Thyroid gland (tissue), 4 donors: ENCODE measurements at places on chromosomes 6 and 20.

DNA sequence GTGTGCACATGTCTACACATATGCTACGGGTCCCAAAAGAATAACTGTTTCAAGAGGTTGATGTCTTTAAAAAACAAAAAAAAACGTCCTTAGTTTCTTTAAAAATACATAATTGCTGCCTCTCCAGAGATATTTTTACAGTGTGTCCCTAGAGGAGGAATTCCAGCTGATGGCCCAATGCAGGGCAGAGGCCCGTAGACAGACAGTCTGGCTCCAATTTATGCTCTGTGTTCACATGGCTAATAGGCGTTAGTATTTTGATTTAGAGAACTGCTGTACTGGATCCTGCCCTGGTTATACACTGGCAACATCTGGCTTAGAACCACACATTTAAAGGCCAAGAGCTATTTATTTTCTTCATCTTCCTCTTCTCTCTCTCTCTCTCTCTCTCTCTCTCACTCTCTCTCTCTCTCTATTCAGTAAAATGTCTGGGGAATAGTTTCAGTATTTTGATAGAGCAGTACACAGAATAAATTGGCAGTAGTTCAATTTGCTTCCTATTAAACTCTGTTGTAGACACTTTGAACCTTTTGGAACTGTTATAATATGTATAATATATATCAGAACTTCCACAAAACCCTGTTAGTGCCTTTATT lies 260.6 kb downstream of the EYA4 start:
- no peak for DNase-seq

GRCh38 chr6:43180985-43181384 lies 1.0 kb upstream of the CUL9 start:
- DNase-seq, result no peak

DNA sequence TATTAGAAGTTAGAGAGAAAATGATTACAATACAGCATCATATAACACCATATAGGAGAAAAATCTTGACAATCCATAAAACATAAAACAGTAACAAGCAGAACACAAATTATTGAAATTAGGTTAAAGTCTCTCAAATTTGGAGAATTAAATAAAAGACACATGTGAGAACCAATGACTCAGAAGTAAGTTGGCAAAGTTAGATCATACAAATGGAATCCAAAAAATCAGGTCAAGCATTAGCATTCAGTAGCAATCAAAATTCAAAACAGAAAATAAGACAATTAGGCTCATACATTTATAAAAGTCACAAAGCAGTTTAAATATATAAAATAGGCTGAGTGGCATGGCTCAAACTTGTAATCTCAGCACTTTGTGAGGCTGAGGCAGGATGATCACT lies 775.6 kb downstream of the PHF3 start:
- DNase-seq, result no peak

DNA sequence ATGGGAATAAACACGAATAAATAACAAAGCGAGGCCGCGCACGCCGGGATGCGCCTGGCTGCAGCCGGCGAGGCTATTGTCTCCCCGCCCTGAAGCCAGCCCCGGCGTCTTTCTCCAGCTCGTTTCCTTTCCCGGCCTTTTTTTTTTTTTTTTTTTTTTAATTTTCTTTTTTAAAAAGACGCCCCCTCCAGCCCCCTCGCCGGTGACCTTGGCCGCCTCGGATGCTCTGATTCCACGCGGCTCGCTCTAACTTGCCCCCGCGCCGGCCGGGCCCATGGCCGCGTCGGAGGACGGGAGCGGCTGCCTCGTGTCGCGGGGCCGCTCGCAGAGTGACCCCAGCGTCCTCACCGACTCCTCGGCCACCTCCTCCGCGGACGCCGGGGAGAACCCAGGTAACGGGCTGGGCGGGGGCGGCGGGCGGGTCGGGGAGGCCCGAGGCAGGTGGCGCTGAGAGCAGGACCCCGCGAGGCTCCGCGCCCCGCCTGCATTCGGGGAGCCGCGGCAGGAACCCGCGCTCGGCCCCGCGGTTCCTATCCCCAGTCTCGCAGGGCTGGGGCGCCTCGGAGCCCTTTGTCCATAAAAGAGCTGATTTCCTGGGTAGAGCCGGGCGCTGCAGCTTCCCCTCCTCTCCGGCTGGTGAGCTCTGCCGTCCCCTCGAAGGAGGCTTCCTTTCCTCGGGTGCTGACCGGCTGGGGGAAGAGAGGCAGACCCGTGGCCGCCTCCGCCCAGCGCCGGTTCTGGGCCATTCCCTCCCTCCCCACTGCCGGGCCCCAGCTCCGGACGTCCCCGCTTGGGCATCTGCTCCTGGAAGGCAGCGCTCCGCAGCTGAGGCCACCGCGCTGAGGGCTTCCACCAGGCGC lies 631 bp downstream of the PHACTR3 start:
- DNase-seq, result no peak

GRCh38 chr20:32301719-32302506 lies 24.5 kb downstream of the KIF3B start:
- DNase-seq, result no peak

- DNase-seq, result no peak
Measured at GRCh38 chr6:156280065-156280464, 497.1 kb upstream of the ARID1B start.

GRCh38 chr20:23441850-23442313 lies 2.4 kb downstream of the CSTL1 start:
- DNase-seq, result peak; percentile 35

DNA sequence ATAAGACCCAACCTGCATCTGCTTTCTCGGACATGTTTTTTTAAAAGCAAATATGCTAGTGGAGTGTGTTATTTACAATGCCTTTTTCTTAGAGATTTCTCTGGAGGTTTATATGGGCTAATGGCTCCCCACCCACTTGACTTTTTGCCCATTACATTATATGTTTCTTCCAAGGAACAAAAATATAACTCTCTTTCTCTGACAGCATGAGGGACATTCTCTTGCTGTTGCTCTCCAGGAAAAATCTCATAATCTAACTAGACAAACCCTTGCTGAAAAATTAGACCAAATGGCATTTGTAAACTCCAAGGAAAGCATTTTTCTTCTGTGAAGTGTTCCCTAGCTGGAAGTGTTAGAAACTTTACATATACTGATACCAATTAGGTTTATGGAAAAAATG lies 213.7 kb downstream of the PRL start:
- DNase-seq, result no peak

DNA sequence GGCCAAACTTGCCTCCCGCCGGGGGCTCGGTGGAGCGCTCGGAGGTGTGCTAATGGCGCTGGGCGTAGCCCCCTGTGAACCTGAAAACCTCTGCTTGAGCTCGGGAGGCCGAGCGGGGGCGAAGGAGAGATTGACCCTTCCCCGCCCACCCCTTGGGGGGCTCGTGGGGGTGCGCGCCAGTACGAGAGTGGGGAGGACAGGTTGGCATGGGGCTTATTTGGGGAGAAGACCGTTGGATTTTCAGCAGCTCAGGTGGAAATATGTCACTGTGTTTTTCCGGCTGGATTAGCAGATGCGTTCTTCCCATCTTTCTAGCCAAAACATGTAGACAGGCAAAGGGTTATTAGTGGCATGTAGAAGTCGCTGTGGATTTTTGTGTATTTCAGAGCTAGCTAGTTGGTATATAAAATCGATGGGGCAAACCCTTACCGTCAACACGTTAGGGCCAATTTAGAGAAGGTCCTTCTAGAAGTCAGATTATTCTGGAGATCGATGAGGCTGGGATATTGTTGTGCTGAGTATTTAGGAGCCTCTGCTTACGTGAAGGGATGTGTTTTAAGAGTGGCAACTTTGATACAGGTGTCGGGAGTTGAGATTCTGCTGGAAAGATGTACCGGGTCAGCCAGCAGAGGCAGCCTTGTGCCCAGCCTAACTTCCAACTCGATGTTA lies 525 bp downstream of the NCOA7 start:
- peak; percentile 40 for DNase-seq

DNA sequence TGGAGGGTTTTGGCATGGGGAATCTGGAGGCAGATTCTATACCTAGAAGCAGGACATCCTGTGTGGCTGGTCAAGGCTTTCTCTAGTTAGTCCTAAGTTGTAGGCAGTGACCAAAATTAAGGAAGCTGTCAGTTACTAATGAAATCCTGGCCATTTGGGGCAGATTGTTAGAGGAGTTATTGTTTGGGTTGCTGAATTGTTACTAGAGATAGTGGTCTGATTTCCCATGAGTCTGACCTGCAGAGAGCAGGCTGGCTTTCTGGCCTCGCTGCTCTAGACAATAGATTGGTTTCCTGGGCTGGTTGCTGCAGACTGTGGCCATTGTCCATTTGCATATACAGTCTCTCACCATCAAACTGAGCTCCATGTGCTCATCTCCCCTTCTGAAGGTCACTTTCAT lies 205.0 kb upstream of the SASH1 start:
- no peak for DNase-seq

- no peak for DNase-seq
Measured at GRCh38 chr6:5481033-5481432, 219.7 kb downstream of the FARS2 start.

DNA sequence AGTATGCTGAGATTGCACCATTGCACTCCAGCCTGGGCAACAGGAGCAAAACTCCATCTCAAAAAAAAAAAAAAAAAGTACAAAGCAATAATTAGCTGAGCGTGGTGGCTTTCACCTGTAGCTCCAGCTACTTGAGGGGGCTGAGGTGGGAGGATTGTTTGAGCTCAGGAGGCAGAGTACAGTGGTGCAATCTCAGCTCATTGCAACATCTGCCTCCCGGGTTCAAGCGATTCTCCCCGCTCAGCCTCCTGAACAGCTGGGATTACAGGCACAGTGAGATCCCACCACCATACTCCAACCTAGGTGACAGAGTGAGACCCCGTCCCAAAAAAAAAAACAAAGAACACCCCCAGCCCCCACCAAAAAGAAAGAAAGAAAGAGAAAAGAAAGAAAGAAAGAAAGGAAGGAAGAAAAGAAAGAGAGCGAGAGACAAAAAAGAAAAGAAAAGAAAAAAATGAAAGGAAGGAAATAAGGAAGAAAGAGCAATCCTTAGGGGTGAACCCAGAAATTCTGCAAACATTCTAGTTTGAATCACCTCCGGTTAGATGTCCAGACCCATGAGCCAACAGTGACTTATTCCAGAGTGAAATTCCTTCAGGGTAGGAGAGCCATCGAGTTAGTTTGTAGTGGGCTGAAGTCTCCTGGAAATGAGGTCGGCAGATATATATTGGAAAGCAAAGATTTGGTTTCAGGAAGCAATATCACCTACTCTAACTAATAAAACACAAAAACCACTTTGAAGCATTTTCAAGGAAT lies 3.2 kb upstream of the RIPOR3 start:
- DNase-seq, result no peak

- DNase-seq, result no peak
Measured at GRCh38 chr6:62775427-62776022, 435.7 kb upstream of the FKBP1C start.

- DNase-seq, result no peak
Measured at GRCh38 chr20:49814057-49814694, 1.5 kb downstream of the SLC9A8 start.

GRCh38 chr6:51365566-51365965 lies 546.9 kb downstream of the TFAP2B start:
- DNase-seq, result no peak

- no peak for DNase-seq
Measured at GRCh38 chr6:149323925-149324324, 6.4 kb downstream of the TAB2 start.

- no peak for DNase-seq
Measured at GRCh38 chr20:23092861-23093495, 6.9 kb upstream of the CD93 start.

GRCh38 chr6:15736297-15736696 lies 73.5 kb upstream of the DTNBP1 start:
- no peak for DNase-seq

GRCh38 chr6:3157131-3157933 lies at the start of gene TUBB2A:
TUBB2A (minus strand) TSS chr6:3157544; CDS start chr6:3157463, 81 bp downstream.
- DNase-seq, result peak; percentile 79

DNA sequence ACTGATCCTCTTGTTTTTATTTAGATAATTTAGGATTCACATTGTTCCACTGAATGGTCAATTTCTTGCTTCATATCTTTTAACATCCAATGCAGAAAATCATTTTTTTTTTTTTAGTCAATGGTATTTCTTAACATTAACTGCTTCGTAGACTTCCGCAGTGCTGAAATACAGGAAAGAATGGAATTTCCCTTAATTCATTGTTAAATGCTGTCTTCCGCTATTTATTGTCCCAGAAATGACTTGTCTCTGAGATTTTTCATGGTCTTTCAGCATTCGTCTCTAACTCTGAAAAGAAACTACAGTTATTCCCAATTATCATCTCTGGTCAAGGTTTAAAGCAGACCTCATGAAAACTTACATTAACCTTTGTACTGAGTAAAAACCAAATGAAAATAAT lies 1029.1 kb upstream of the MANEA start:
- DNase-seq, result no peak

DNA sequence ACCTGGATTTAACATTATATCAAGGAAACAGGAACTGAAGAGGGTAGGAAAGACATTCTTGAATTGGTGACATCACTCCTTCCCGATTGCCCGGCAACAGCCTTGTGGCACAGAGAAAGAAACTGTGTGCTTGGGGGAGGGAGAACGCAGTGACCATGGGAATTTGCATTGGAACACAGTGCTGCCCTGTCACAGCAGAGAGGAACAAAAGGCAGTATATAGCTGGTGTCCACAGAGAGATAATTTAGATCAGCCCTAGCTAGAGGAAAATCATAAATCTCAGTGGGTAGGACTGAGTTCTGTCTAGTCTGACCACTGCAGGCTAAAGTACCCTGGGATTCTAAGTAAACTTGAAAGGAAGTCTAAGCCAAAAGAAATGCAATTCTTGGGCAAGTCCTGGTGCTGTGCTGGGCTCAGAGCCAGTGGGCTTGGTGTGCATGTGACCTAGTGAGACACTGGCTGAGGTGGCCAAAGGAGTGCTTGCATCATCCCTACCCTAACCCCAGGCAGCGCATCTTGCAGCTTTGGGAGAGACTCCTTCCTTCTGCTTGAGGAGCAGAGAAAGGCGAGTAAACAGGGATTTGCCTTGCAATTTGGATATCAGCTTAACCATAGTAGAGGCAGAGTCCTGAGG lies 697.6 kb downstream of the HACE1 start:
- no peak for DNase-seq

GRCh38 chr6:4607793-4608192 lies 168.4 kb upstream of the CDYL start:
- no peak for DNase-seq

DNA sequence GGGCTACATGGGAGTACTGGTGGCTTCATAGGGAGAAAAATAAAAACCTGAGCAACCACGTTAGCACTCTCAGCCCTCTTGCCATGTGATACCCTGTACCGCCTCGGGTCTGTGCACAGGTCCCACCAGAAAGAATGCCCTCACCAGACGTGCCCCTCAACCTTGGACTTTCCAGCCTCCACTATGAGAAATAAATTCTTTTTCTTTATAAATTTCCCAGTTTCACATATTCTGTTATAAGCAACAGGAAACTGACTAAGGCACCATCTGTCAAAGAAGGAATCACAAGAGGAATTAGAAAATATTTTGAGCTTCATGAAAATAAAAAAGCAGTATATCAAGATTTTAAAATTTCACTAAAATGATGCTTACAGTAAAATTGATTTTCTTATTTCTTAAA lies 168.4 kb upstream of the BMP5 start:
- no peak for DNase-seq

DNA sequence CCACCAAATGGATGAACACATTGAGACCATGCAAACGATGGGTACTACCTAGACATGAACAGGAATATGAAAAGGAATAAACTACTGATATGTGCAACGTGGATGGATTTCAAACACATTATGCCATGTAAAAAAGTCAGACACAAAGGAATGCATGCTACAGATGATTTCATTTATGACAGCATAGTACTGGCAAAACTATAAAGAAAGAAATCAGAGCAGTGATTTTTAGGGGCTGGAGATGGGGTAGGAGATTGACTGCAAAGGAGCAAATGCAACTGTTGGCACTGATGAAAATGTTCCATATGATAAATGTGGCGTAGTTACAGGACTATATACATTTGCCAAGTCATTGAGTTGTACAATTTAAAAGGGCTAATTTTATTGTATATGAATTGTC lies 13.4 kb upstream of the COL12A1 start:
- DNase-seq, result no peak
